ENCODE measurements at places on chromosomes 2 and 18.

- no peak for DNase-seq
Observed at GRCh38 chr2:212995920-212996319, 155.5 kb downstream of the IKZF2 start.

DNA sequence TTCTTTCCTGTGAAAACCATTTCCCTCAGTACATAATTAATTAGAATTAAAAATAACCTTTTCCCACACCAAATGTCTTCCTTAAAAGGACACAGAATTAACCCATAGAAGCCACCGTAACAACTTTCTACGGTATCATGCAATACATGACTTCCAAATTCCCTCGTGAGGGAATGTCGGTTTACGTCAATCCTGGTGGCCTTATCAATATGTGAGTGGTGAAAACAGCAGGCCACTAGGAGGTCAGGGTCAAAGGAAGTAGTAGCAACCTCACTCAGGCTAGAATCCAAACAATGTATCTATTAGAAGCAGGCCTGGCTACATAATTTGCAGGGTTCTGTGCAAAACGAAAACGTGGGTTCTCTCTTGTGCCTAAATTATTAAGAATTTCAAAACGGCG lies 112.2 kb downstream of the GAREM1 start:
- DNase-seq = no peak

DNA sequence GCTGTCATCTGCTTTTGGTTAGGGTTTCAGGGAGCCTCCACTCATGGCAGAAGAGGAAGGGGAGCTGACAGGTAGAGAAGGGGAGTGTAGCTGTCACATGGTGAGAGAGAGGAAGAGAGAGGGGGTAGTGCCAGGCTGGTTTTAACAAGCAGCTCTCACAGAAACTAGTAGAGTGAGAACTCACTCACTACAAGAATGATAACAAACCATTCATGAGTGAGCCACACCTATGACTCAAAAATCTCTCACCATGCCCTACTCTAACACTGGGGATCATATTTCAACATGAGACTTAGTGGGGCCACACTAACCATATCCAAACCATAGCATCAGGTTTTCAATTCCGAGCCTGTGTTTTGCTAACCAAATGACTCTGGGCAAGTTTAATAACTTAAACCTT lies 274.9 kb upstream of the VWC2L start:
- DNase-seq = no peak

- no peak for DNase-seq
Observed at GRCh38 chr2:65729246-65729645, 296.8 kb upstream of the SPRED2 start.

GRCh38 chr2:26537826-26538475 lies 60.0 kb upstream of the OTOF start:
- no peak for DNase-seq

DNA sequence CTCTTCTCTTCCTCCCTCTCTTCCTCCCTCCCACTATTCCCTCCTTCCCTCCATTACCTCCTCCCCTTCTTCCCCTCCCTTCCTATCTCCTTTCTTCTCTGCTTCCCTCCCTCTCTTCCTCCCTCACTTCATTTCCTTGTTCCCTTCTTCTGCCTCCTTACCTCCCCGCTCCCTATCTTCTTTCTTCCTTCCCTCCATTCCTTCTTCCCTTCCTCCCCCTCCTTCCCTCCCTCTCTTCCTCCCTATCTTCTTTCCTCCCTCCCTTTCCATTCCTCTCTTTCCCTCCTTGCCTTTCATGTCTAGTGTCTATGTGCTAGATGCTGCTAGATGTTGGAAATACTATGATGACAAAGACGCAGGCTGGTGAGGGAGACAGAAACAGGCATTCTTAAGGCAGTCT lies 246.0 kb downstream of the TDRD15 start:
- no peak for DNase-seq

DNA sequence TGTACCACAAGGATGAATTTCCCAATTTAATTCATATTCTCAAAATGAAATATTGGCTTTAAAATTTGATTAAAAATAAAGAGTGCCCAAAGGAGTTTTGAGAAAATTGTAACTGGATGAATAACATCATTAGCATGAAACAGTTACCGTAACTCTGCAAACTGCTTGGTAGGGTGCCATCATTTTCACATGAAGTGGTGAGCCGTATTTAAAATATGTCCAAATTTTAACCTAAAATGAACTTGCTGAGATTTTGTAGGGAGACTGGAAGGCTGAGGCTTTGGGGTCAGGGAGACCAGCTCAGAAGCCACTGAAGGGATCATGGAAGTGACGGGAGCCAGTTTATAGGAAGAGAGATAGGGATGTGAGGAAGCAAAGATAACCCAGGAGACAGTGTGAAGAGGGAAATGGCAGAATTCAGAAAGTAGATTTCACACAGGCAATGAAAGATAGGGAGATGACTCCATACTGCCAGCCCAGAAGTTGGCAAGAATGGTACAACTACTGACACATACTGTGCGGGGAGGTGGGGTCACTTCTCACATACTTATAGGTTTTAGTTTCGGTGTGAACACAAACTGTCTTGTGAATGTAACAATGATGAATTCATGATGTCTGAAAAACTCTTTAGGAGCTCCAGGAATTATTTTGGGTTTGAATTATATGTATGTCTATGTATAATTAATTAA lies 53.8 kb downstream of the EFEMP1 start:
- DNase-seq = no peak

- DNase-seq = no peak
Observed at GRCh38 chr18:9494778-9495331, 19.5 kb downstream of the RALBP1 start.

- no peak for DNase-seq
Observed at GRCh38 chr2:151336863-151337371, 20.5 kb upstream of the TNFAIP6 start.

DNA sequence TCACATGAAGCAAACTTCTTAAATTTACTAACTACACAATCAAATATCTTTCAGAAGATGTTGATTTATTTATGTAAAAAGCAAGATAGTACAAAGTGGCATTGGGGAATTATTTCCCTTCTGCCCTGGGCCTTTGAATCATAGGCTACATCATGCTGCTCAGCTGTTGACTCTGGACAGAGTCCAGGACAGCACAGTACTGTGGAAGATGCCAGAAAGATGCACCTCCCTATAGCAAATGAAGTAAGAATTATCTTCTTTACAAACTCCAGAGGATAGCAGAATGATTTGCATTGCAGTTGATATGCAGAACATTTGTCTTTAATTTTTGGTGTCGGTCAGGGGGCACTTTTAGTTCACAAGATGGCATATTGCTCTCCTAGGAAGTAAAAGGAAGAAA lies 1354.5 kb upstream of the ZEB2 start:
- no peak for DNase-seq

GRCh38 chr2:178191511-178191910 lies 2.8 kb upstream of the OSBPL6 start:
- DNase-seq = no peak

GRCh38 chr2:121309801-121310200 lies 24.8 kb upstream of the TFCP2L1 start:
- peak; percentile 7 for DNase-seq

GRCh38 chr2:83172841-83173240 lies 1286.2 kb downstream of the SUCLG1 start:
- no peak for DNase-seq

GRCh38 chr2:108226564-108226963 lies 13.2 kb upstream of the SULT1C3 start:
- no peak for DNase-seq

- no peak for DNase-seq
Observed at GRCh38 chr2:164182116-164182627, 439.1 kb downstream of the GRB14 start.

GRCh38 chr18:32831781-32832180 lies 59.0 kb upstream of the KLHL14 start:
- DNase-seq = no peak

- no peak for DNase-seq
Observed at GRCh38 chr2:151650456-151650855, 83.8 kb downstream of the NEB start.

DNA sequence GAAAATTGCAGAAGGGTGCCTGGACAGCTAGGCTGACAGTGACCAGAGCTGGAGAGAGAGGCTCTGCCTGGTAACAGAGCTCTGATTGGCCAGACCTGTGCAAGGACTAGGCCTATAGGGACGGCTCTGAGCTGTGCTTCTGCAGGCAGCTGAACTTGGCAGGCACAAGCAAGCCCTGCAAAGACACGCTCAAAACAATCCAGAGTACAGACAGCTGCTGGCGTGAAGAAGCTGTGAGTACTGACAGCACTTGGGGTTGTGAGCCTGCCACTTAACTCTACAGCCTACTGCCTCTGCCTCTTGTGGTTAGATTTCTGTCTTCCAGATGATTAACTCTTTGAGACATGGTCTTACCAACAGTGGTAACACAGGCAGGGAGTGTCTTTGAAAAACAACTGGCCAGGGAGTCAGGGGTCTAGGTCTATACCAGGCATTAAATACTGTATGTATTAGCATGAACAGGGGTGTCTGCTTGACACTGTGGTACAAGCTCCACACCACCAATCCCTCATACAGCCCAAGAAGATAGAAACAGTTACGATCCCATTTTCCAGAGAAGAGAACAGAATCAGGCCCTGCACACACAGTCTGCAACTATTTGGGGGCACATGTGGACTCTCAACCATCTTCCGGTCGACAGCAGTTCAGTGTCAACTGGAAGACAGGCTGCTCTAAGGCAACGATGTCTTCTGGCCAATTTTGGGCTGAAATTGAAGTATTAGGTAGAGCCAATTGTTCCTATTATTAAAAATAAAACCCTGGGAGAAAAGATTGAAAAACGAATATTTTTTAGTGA lies 568.4 kb downstream of the TNS1 start:
- no peak for DNase-seq

DNA sequence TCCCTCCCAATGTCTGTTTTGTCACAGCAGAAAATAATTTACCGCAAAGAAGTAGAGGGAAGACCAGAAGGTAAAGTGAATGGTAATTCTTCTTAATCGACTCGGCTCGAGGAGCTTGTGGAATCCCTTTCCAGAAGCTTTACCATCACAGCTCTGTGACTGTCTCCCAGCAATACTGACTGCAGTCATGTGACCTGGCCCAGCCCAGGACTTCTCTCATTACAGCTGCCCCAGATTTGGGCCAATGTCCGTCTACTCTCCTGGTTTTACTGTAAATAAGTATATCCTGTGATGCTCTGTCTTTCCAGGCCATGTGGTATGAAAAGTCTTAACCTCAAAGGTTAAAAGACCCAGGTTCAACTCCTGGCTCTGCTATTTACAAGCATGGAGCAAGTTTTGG lies 18.9 kb upstream of the ELOA2 start:
- DNase-seq = no peak

- DNase-seq = no peak
Observed at GRCh38 chr18:5942591-5942990, 47.3 kb upstream of the TMEM200C start.

GRCh38 chr18:5893956-5894610 lies 1.2 kb downstream of the TMEM200C start:
- no peak for DNase-seq

DNA sequence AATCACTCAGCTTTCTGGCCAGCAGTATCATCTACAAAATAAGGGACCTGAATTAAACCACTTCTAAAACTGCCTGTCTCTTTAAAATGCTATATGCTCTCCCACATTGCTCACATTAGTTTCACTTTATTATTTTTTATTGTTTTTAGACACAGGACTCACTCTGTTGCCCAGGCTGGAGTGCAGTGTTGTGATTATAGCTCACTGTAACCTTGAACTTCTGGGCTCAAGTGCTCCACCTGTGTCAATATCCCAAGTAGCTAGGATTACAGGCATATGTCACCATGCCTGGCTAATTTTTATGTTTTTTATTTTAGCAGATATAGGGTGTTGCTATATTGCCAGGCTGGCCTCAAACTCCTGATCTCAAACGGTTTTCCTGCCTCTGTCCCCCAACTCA lies 591.3 kb upstream of the ZNF804A start:
- DNase-seq = no peak

DNA sequence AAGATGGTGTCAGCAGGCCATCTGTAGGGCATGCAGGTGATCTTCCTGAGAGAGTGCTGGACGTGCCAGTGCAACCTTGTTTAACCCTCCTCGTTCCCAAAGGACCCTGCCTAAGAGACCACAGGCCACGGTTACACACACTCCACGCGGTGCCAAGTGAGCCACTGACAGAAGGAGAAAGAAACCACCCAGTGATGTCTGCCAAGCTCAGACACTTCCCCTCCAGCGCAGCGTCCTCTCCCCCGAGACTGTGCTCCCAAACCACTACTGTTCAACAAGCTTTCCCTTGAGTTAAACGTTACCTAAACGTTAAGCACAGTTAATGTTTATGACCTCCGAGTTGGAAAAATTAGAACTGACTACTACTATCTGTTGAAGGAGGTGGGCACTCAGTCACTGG lies 119.1 kb upstream of the NCK2 start:
- DNase-seq = no peak

GRCh38 chr18:61350578-61350977 lies 17.3 kb downstream of the CDH20 start:
- DNase-seq = no peak

GRCh38 chr2:69077252-69077950 lies 64.4 kb downstream of the ANTXR1 start:
- DNase-seq = no peak

DNA sequence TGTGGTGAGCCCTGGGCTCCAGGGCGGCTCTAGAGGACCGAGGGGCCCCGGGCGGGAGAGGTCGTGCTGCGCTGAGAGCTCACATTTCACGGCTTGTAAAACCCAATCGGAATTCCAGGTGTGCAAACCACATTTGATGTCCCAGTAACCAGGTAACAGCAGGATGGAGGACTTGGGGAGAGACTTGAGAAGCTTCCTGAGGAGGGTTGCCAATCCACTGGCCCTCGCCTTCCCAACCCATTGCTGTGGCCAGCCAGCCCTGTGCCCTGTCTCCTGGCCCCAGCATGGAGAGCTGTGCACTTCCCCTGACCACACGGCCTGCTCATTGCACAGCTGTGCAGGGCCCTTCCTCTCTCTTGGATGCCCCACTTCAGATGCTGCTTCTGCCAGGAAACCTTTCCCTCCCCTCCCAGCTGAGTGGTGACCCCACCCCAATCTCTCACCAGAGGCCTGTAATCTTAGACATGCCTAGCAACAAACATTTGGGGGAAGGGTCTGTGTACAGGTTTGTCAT lies 39.6 kb downstream of the ASB1 start:
- DNase-seq = no peak

DNA sequence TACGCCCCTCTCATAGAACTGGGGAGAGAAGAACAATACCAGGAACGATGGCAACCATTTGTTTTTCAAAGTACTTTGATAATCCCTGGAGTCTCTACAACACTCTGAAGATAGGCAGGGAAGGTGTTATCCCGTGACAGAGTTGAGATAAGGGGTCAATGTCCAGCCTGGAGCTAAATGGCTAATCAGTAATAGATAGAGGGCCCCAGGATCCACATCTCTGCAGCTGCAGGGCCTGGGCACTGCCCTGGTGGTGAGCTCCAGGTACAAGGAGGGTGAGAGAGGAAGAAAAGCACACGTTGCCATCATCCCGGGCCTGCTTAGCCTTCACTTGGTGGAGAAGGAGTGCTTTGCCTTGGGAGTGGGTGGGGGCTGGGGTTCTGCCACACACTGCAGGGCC lies 260.6 kb downstream of the PRKCE start:
- no peak for DNase-seq

Measured in activated CD8-positive, alpha-beta memory T cell treated with anti-CD3 and anti-CD28 coated beads for 4 hours (primary cell).